Stimulated activated CD8-positive, alpha-beta memory T cell treated with anti-CD3 and anti-CD28 coated beads, Interleukin-7, amount 100 ng/mL, for 1 hour (primary cell): ENCODE measurements at places on chromosomes 11 and 22.

DNA sequence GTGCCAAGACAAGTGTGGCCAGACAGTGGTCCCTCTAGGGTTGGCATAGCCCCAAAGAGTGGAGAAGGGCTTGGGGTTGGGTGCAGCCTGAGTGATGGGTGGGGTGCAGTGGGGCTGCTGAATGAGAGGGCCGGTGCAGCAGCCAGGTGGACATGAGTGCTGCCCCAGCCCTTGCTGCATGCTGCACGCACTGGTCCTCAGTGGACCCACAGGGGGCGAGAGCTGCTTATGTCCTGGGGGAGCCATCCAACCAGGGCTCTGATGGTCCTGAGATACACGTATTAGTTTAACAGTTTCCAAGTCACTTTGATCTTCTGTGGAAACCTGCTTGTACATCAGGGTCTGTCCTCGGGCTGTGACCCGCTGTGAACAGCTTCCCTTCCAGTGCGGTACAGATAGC, 23.9 kb upstream of the ACR start:
- no peak for DNase-seq

DNA sequence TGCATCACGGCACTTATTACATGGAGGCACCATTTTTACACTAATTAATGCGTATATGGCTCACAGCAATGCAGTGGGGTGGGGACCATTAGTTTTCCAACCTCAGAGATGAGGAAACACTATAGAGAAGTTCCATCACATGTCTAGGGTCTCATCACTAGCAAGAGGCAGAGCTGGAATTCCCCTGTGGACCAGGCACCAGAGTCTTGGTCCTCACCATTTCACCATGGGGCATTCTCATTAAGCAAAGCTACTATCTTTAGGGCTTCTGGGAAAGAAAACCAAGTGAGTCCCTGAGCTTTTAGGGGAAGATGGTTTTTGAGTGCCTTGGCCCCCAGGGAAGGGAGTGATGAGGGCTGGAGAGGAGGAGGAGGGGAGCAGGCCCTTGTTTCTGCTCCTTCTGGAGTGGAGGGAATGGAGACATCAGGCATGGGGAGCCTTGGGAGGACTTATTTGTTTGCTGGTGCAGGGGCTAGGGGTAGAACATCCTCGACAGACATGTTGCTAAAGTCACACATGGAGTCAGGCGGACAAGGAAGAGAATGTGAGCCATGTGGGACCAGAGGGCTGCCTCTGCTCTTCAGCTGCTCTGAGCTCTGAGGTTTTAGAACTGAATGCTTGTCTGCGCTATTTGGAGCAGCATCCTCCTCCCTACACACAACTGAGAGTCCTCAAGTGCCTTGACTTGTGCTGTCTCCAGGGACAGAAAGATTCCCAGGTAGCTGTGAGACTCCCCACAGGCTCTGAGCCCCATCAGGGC, 40.3 kb upstream of the ZBED5 start:
- no peak for DNase-seq

DNA sequence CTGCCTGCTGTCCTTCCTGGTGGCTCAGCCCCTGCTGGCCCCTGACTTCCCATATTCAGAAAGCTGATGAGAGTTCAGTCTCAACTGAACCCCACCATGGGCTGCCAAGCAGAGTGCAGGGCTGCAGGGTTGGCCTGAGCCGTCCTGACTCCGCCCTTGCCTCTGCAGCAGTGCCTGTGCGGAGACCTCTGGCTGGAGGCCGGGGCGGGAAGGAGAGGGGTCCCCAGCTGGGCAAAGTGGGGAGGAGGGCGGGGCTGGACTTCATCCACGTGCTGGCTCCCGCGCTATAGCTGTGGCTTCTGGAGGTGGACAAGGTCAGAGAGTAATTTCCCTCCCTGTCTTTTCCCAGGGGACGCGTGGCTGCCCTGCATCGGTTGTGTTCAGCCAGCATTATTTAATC, 13.6 kb downstream of the GLB1L3 start:
- no peak for DNase-seq

- DNase-seq = no peak
These were observed 23.6 kb upstream of the PDE2A start for GRCh38 chr11:72697814-72698213.

GRCh38 chr11:64333556-64333955, 6.4 kb upstream of the CCDC88B start:
- DNase-seq = no peak

- no peak for DNase-seq
These were observed 70.5 kb upstream of the BLID start for GRCh38 chr11:122186439-122187080.

DNA sequence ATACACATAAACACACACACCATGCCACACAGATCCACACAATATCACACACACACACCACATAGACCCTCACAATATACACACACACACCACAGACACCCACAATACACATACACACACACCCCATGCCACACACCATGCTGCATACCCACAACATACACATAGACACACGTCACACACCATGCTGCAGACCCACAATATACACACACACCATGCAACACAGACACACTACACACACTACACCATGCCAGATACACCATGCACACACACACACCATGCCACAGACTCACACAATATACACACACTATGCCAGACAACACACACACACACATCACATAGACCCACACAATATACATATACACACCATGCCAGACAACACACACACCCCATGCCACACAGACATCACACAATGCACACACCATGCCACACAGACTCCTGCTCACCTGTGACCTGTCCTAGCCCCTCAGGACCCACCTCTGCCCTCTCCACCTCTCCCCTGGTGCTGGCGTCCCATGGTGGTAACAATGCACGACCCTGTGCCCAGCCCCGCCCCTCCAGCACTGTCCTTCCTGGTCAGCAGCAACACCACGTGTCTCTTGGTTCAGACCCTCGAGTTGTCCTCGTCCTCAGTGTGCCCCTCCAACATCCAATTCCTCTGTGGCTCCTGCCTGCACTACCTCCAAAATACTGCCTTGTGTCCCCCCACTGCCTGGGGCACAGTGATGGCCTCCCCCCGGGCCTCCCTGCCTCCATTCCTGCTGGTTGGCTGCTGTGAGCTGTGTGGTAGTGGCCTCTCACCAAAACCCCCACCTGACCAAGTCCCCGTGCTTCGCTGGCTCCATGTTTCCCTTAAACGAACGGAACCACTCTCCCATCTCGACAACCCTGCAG, 23.7 kb upstream of the RFPL3 start:
- DNase-seq = no peak

GRCh38 chr11:110076371-110076965, 16.7 kb upstream of the ZC3H12C start:
- DNase-seq = no peak

GRCh38 chr11:12526789-12527188, 147.4 kb upstream of the TEAD1 start:
- no peak for DNase-seq

DNA sequence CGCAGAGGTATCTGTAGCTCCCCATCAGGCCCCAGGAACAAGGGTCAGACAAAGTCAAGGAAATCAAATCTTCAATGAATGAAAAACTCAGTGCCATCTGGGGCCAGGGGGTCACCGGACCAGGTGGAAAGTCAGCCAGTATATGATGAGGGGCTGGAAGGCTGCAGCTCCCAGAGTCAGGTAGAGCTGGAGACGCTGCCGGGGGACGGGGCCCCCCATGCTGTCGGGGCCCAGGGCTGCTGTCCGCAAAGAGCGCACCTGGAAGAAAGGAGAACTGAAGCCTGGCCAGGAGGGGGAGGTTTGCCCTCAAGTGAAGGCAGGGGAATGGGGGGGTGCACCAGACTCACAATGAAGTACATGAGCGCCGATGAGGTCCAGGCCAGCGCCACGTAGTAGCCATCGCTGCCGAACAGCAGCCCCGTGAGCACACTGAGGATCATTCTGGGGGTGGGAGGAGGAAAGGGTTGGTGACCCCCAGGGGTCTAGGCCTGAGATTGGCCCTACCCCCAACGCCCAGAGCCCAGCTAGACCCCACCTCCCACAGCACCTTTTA, 4.3 kb downstream of the YIF1A start:
- no peak for DNase-seq

GRCh38 chr11:16997624-16998023, 16.6 kb downstream of the PLEKHA7 start:
- no peak for DNase-seq

DNA sequence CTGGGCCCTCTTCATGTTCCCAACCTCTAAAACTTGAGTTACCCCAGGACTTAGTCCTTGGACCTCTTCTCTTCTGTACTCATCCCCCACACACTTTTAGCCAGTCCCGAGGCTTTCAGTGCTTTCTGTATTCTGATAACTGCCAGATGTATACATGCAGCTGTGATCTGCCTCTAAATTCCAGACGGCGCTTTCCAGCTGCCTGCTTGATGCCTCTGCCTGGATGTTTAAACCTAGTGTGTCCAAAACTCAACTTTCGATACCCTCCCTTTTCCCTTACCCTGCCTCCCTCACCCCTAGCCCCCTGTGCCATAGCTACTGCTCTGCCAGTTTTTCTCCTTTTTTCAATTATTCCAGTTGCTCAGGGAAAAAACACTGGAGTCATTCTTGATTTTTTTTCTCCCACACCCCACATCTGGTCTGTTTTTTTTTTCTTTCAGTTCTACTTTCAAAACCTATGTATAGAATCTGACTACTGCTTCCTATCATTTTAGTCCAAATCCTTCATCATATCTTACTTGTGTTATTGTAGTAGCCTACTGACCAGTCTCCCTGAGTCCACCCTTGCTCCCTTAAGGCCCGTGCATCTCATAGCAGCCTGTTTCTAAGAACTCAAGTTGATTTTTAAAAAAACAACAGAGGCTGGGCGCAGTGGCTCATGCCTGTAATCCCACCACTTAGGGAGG, 32.9 kb upstream of the TECTA start:
- DNase-seq = no peak

DNA sequence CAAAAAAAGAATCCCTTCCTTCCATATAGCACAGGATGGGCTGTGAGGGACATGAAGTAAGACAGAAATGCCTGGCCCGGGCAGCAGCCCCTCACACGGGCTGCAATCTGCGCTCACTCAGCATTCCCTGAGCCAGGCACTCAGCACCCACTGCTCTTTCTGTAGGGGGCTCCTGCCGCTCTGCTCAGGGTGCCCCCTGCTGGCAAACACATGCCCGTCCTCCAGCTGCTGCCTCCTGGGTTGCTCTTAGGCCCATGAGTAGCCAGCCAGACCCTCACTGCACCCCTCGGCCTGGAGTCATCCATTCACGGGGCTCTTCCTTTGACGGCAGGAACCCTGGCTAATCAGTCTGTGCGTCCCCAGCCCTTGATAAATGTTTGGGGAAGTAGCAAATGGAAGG, 6.9 kb downstream of the MCAT start:
- DNase-seq = no peak

DNA sequence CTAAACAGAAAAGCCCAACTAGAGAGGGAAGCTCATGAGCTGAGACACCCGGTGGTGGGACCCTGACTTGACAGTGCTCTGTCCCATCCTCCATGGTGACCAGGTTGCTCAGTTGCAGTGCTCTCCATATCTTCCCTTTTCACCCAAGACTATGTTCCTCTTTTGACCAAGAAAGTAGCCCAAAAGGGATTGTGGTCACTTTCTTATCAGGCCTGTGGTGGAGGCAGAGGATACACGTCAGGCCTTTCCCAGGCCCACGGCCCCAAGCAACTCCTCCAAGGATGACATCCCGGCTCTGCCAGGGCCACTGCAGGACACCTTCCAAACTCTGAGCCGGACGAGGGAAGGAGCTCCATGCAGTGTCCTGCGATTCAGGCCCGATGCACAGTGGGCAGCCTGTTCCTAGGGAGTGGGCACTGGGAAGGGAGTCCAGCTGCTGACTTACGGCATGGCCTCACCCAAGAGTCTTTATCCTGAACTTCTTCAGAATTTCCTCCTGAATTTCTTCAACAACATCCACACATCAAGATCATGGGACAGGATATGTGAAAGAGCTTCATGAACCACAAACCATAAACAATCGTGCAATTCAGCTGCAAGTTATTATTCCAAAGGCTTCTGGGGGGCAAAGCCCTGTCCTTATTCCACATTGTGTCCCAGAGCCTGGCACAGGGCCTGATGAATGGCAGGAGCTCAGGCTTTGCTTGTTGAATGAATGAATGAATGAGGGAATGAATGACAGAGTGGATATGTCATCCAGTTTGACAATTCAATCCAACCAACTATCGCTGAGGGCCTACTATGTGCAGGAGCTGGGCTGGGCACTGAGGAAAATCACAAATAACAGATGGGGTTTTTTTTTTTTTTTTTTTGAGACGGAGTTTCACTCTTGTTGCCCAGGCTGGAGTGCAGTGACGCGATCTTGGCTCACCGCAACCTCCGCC, 36.0 kb upstream of the MYH9 start:
- no peak for DNase-seq

DNA sequence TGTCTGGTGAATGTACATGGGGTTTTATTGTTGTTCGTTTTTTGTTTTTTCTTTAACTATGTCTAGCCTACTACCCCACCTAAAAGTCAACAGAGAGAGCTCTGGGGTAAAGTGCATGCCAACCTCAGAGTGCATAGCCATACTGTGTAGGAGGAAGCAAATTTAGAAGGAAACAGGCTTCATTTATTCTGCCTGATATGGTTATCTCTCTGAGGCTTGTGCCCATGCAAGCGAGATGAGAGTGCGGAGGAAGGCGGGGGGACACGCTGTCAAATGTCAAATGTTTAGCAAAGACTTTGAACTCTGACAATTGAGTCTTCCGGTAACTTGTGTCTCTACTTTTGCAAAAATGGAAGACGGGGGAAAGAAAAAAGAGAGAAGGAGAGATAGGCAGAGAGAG, 295.5 kb downstream of the ETS1 start:
- no peak for DNase-seq

DNA sequence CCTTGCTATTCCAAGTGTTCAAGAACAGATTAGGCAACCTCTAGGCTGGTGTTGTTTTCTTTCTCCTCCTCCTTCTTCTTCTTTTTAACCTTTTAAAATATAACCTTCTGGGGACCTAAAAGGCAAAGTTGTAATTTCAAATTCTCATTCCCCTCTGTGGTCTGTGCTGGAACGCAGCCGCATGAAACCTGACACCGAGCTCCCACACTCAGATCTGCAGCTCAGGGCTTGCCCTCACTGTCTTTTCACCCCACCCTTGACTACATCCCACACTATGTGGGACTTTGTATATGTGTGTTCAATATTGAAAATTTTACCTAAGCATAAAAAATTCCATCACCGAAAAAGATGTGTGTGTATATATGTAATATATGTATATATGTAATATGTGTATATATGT, 62.0 kb upstream of the ARHGAP42 start:
- DNase-seq = no peak

GRCh38 chr22:50561401-50562358, 1.0 kb downstream of the SYCE3 start:
- no peak for DNase-seq

DNA sequence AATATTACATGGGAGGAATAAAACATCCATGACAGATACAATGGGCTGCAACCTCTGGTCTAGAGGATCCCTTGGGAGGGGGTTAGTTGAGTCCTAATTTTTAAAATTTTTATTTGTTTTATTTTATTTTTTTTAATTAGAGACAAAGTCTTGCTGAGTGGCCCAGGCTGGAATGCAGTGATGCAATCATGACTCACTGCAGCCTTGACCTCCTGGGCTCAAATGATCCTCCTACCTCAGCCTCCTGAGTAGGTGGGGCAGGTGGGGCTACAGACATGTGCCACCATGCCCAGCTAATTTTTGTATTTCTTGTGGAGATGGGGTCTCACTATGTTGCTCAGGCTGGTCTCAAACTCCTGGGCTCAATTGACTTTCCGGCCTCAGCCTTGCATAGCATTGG, 43.1 kb downstream of the FDX1 start:
- DNase-seq = no peak

GRCh38 chr11:44424841-44425240, 114.9 kb upstream of the ALX4 start:
- DNase-seq = no peak
